ENCODE measurements at places on chromosomes 5 and 9.
A peak's percentile ranks its signal among the peaks of the same experiment; 100 is the strongest.

GRCh38 chr5:78650531-78650930 lies 2.0 kb upstream of the LHFPL2 start:
- no peak for DNase-seq

- DNase-seq = no peak
Observed at GRCh38 chr9:106728860-106729259, 134.1 kb upstream of the ZNF462 start.

DNA sequence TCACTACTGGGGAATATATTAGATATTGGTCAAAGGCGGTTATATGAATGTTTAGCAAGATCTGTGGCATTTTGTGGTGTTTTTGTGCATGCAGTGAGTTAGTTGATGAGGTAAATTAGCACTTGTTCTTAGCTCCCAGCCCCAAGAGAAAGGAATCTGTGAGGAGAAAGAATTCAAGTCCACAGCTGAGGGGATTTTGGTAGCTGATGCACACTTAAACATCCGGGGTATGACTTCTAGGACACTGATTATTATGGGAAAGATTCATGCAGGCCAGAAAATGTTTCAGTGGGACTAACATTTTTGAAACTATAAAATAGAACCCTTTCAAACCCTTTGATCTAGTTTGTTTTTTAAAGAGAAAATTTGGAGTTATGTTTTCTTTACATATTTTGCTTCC lies 118.2 kb upstream of the RPS23 start:
- no peak for DNase-seq

- no peak for DNase-seq
Observed at GRCh38 chr5:53038196-53038847, 49.2 kb downstream of the ITGA2 start.

GRCh38 chr5:75473463-75473862 lies 38.0 kb downstream of the CERT1 start:
- no peak for DNase-seq

- DNase-seq = peak; percentile 66
Observed at GRCh38 chr5:169805937-169806700, 169.0 kb downstream of the DOCK2 start.

DNA sequence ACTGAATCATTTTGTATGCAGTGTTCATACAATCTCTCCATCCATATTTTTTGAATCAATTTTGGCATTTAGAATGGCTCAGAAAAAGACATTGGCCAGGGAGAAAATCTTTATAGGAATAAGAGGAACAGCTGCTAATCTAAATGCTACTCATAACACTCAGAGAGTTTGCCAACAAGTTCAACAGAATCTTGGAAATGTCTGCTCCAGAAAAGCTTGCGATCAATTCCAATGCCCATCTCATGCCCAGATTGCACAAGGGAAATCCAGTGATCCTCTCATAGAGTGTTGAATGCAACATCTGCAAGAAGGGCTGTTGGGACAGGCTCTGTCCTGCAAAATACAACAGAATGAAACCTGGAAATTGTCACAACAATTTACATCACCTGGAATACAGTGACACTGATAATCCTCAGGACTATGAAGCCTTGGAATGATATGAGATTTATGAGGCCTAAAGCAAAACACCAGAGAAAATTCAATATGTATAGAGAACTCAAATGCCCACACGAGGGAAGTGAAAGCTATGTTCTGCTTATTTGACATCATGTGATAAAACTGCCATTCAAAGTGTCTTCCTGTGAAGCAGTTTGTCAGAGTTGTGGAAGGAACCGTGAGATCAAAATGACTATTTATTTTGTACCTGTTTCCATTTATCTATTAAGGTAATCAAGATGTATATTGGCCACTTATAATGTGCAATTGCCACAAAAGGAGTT lies 190.1 kb downstream of the PARP8 start:
- peak; percentile 13 for DNase-seq

DNA sequence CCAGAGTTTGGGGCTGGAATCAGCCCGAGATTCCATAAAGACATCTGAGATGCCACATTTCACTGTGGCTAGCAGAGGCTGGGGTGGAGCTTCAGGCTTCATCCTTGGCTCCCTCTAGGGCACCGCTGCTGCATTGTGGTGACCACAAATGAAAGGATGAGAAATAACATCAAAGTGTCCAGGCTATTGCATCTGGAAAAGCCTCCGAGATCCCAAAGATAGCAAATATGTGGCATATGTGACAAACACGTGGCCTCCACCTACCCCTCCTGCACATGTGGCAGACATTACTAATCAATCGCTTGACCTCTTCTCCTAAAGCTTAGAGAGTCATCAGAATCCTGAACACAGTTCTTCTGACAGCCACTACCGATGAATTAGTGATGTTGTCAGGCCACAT lies 4.5 kb downstream of the SPARC start:
- DNase-seq = no peak

DNA sequence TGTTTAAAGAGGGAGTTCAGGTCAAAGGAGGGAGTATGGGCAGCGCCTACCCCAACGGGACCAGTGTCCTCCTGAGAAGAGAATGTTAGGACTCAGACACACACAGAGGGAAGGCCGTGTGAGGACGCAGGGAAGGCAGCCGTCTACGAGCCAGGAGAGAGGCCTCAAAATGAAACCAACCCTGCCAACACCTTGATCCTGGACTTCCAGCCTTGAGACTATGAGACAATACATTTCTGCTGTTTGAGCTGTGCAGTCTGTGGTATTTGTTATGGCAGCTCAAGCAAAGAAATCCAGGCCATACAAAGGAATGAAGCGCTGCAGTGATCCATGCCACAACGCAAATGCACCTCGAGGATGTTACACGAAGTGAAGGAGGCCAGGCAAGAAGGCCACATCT lies 97.9 kb downstream of the COL23A1 start:
- no peak for DNase-seq

- DNase-seq = no peak
Observed at GRCh38 chr5:15522187-15522520, 22.2 kb downstream of the FBXL7 start.

DNA sequence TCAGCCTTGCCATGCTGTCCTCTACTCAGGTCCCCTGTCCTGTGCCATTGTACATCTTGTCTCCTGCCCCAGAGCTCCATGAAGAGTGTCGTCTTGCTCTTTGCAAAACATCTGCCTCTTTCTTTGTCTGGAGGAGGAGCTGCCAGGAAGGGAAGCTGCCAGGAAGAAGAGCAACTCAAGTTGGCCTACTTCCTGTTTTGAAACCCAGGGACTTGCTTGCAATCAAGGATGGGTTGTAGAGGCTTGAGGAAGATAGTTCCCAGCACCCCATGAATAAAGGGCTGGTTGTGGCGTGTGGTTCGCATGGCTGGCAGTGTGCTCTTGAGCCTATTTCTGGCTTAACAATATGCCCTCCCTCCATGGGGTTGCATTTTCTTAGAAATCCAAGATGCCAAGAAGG lies 53.0 kb upstream of the CPEB4 start:
- DNase-seq = no peak

DNA sequence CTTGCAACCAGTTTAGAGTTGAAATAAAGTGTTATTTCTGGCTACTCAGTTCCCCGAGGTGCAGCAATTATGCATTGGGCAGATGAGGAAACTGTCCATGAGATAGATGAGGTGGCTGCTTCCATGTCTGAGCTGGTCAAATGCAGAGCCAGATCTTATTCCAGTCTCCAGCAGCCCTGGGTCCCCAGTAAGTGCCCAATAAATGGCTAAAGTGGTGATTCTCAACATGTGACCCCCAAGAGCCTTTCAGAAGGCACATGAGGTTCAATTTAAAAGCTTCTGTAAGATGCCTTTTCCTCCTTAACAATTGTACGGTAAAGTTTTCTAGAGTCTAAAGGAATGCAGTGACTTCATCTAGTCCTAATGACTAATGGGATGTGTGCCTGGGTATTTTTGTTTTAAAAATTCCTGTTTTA lies 17.5 kb downstream of the ATOX1 start:
- no peak for DNase-seq

DNA sequence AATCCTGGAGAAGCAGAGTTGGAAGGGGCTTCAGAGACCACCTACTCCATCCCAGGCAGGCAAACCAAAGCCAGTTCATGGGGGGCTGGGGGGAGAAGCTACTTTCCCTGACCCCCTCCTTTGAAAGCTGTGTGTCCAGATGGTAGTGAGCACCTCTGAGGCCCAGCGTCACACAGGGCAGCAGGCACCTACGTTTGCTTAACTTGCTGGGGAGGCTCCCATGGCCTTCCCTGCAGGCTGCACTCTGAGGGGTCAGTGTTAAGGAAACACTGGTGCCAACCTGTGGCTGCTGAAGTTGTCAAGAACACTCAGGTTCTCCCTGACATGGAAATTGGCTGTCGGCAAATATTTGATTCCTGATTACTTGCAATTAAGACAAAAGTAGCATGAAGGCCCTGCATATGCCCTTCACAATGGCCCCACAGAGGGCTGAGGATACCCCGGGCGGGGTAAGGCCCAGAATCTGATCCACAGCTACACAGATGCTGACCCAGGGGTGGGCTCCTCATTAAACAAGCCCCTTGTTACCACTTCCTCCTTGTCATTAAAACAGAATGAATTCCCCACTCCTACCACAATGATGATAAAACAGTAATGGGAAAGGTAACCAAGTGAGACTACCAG lies 208.5 kb downstream of the FSTL4 start:
- DNase-seq = no peak

DNA sequence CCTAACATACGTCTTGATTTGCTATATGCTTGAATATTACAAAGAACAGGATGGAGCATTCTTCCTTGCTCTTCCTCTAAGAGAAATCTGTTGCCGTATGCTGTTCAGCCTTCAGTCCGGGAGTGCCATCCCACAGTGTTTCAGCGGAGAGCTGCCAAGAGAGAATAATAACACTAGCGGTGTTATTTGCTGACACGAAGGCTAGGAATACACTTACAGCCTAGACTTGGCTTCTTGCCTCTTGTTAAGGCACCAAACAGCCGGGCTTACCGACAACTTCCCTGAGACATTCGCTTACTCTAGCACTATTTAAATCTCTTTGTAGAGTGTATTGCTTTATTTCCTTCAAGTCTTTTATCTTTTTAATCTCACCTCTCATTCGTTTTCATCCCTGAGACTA lies 31.4 kb downstream of the KCTD16 start:
- DNase-seq = no peak

- DNase-seq = no peak
Observed at GRCh38 chr9:100066539-100066938, 32.3 kb downstream of the ERP44 start.
